ENCODE measurements at places on chromosomes 2 and 18.
A peak's percentile ranks its signal among the peaks of the same experiment; 100 is the strongest.

DNA sequence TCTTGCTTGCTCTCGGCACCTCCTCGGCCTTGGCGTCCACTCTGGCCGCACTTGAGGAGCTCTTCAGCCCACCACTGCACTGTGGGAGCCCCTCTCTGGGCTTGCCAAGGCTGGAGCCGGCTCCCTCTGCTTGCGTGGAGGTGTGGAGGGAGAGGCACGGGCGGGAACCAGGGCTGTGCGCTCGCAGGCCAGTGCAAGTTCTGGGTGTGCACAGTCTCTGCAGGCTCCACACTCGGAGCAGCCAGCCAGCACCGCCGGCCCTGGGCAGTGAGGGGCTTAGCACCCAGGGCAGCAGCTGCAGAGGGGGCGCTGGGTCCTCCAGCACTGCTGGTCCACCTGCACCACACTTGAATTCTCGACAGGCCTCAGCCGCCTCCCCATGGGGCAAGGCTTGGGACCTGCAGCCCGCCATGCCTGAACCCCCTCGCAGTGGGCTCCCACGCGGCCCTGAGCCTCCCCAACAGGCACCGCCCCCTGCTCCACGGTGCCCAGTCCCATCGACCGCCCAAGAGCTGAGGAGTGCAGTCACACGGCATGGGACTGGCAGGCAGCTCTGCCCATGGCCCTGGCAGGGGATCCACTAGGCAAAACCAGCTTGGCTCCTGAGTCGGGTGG, 411.2 kb upstream of the CHAC2 start:
- DNase-seq = no peak

GRCh38 chr2:119772767-119773166, 13.0 kb downstream of the PTPN4 start:
- DNase-seq = no peak

DNA sequence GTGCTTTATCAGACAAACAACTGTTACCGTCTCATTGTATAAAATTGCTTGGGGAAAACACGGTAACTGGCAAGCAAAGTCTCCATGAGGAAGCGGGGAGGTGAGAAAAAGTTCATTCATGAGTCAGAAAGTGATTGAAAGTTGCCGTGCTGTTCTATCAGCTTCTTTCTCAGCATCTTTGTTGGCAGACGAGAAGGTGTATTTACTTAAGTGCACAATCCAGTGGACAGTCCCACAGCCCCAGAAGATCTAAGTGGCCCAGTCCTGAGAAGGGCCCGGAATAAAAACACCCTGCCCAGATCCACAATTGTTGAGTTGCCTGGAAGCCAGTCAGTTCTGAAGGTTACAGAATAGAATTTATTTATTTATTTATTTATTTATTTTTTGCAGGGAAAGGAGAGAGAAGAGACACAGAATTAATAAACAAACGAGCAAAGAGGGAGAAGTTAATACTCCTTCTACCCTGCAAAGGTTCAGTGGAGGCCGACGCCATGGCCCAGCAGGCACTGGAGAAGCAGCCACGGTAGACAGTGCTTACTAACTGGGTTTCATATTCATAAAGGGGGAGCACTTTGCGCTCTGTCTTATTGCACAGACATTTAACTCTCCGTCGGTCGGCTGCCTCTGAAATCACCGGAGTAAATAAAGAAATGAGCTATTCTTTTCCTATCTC, 676.0 kb upstream of the SALL3 start:
- DNase-seq = no peak

- DNase-seq = no peak
Measured at GRCh38 chr18:9434122-9434701, 41.1 kb upstream of the RALBP1 start.

DNA sequence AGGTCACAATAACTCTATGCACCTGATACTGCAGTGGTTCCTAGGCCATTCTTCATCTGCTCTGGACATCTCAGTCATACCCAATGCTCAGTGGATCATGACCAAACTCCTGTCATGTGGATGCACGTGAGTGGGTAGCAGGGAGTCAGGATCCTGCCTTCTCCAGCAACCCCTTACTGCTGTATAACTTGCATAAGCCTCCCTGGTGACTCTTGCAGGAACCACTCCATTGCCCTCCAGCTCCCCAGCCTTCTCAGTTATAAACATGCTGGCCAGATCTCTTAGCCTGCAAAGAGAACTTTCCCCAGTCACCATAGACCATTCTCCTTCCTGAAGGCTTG, 98.6 kb upstream of the ZNF397 start:
- no peak for DNase-seq

- DNase-seq = no peak
Measured at GRCh38 chr18:808502-808901, 3.5 kb downstream of the YES1 start.

DNA sequence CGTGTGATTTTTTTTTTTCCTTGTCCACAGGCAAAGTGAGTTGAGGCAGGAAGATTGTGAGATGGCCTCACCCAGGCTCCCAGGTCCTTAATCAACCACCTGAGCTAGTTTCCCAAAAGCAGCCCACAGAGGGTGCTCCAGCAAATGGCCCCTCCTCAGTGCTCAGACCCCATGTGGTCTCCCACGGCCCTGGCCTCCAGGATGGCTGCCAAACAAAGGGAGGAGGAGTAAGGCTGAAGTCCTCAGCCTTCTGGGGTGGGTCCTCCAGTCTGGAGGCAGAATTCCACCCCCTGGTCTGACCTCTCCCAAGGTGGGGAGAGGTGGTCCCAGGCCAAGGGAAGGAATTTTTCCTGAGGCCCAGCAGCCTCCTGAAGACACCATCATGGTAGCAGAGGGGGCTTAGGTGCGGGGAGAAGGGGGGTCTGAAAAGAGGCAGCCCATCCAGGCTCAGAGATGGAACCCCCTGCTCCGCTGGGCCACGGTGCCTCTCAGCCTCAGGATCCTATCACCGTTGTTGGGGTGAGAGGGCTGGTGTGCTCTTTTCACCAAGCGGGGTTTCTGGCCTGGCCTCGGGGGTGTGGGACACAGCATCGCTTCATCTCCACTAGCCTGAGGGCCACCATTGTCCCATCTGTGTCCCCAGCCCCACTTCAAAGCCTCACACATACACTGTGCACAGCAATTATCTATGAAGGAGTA, 2.3 kb downstream of the NGEF start:
- no peak for DNase-seq

- peak; percentile 32 for DNase-seq
Measured at GRCh38 chr2:151269798-151270568, 8.3 kb upstream of the RBM43 start.

DNA sequence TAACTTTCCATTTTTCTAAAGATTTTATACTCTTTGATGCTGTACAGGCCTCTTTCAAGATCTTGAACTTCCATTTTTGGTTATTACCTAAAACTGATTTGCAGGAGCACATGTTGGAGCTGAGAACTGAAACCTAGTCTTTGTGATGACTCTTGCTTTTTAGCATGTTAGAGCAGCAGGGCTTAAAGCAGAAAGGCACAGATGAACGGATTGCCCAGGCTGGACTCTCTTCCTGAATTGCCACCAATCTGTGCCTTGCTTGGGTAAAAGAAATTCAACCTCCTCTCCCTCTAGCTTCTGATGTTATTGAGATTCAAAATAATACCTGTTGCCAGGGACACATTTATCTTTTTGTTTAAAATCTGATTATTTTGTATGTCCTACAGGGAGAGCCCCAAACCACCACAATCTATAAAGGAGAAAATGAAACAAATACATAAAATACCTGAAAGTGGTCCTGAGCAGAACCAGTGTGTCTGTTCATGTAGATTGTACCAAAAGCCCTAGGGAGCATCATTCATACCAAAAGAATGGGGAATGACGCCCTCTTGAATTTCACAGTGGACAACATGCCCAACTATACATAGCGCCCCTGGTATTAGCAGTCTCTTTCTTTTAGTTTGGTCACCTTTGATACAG, 277.0 kb upstream of the MAP2 start:
- no peak for DNase-seq

DNA sequence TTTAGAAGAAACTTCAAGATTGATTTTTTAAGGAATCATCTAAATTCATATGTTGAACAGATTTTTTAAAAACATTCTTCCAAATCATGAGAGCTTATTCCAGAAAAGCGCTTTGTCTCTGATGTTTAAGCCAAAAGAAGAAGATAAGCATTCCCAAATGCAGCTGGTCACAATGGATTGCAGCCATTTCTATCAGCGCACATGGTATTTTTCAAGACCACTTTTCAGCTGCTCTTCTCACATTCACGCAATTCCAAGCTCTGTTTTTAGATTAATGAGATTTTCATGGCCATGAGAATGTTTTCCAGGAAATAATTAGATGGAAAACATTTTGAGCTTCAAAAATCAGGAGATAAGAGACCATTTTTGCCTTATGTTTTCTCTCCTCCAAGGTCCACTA, 8.7 kb downstream of the OSBPL1A start:
- no peak for DNase-seq

GRCh38 chr2:212274215-212274614, 264.4 kb downstream of the ERBB4 start:
- no peak for DNase-seq

DNA sequence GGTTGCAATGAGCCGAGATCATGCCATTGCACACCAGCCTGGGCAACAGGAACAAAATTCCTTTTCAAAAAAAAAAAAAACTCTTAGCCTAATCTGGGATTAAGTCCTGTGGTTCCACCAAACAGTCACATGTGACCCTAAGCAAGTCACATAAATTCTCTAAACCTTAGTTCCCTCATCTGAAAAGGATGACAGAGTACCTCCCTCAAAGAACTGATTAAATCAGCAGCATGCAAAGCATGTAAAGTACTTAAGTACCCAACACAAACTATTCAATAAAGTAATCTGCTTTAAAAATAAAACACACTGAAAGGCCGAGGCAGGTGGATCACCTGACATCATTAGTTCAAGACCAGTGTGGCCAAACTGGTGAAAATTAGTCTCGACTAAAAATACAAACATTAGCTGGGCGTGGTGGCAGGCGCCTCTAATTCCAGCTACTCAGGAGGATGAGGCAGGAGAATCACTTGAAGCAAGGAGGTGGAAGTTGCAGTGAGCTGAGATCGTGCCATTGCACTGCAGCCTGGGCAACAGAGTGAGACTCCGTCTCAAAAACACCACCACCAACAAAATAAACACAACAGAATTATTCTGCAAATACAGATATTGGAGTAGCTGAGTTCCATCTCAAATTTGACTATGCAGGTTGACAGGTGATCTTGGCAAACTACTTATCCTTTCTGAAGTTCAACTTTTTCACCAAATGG, 7.0 kb downstream of the USP34 start:
- no peak for DNase-seq

DNA sequence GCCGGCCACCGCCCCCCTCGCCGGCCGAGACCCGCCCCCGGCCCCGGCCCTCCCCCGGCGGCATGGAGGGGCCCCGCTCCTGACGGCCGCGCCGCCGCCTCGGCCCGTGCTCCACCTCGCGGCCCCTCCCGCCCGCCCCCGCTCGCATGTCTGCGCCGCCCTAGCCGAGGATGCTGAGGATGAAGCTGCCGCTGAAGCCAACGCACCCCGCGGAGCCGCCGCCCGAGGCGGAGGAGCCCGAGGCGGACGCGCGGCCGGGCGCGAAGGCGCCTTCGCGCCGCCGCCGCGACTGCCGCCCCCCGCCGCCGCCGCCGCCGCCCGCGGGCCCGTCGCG, 397 bp downstream of the ZCCHC2 start:
- no peak for DNase-seq

DNA sequence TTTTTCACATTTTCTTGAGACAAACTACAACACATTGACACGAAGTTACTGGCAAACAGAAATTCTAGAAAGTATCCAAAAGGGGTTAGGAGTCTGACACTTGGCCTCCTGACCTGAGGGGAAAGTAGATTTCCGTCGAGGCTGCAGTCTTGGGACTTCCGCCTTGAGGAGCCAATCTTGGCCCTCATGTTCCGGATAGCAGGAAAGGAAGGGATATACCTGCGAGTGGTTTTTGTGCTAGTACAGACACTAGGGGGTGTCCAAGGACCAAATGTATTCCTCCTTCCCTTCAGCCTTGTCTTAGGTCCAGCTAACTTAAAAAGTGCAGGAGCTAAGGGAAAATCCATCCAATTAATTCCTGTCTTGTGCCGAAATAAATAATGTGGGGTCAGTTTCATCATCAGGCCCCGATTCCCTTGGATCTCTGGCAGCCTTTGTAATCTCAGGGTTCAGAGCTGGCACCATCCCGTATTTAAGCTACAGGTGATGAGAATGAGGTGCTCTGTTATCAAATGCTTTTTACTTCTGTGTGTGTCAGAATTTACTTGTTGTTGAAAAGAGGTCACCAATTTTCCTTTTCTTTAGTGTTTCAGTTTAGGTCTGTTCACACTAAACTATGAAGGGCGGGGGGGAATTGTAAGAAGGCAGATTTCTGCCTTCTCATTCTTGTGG, 330.2 kb upstream of the FANCL start:
- DNase-seq = peak; percentile 79

DNA sequence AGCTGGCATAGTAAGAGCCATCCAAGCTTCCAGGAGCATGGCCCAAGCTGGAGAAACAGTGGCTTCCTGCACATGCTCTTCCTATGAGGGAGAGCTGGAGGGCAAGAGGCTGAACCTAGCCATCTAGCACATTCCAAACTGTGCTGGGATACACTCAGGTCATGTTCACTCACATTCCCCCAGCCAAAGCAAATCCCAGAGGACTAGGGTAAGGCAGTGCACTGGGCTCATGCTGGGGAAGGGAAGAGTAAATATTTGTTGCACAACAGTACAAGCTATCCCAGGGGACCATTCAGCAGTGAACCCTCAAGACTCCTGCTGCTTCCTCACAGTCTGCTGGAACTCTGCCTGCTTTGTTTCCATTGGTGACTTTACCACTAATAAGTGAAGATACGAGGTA, 20.7 kb upstream of the GYPC start:
- no peak for DNase-seq

- DNase-seq = no peak
Measured at GRCh38 chr18:22609642-22610041, 191.9 kb upstream of the CTAGE1 start.

- no peak for DNase-seq
Measured at GRCh38 chr2:238851026-238851425, 3.1 kb downstream of the TWIST2 start.

GRCh38 chr2:189086250-189086649, 93.3 kb downstream of the COL5A2 start:
- DNase-seq = peak; percentile 16

- no peak for DNase-seq
Measured at GRCh38 chr2:96594282-96594681, 43.8 kb downstream of the KANSL3 start.

DNA sequence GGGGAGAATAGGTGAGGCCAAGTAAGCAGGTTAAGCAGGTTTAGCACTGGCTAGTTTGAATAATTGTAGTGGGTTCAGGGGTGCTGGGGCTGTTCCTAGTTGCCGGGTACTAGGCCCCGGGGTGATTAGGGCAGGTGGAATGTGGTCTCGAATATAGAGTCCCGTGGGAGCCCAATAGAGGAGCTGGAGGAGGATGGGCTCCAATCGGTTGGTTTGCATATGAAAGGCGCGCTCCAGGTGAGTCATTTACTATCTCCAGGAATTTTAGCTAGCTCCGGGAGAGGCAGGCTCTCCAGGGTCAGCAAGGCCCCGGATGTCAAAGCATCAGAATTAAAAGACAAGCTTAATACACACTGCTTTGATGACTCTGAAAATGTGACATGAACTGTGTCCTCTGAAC, 304.0 kb downstream of the ZNF521 start:
- no peak for DNase-seq

DNA sequence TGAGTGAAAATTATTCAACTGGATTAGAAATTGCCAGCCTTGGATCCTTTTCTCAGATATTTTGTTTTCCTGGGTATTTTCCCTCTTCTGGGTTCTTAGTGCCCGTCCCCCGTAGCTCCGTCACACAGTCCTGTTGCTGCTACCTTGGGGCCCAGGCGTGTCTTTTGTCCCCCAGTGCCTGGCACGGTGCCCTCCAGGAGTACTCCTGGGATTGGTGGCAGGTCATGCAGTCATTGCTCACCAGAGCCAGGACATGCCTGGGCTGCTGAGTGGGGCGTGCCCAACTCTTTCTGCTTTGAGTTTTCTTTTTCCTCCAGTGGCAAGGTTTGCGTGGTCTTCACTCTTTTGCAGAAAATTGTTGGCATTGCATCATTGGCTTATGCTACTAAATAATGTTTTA, 275.2 kb downstream of the AGAP1 start:
- DNase-seq = no peak
